HCEC 1CT (cell line): ENCODE measurements at places on chromosomes 11 and 22.
A peak's percentile ranks its signal among the peaks of the same experiment; 100 is the strongest.

GRCh38 chr22:43564859-43565258 lies 153.0 kb downstream of the MPPED1 start:
- no peak for DNase-seq

GRCh38 chr22:43587574-43587973 lies 175.8 kb downstream of the MPPED1 start:
- DNase-seq: no peak

DNA sequence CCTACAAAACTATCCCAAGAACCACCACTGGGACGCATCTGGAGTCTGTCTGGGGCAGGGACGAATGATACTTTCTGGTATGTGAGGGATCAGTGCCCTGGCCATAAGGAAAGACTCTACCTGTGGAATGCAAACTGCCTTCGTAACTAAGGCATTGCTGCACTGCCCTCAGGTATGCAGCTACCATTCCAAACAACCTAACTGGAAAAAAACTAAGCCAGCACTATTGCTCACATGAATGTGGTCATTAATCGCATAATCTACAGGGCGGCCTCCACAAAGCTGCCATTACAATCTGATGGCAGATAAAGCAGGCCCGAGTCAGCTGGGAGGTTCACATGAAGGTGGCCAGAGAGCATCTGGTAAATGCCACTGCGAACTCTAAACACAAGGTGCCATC lies 3.9 kb downstream of the PACSIN2 start:
- DNase-seq: no peak

- DNase-seq: peak; percentile 41
Measured at GRCh38 chr22:17501679-17502285, 61.5 kb upstream of the SLC25A18 start.

DNA sequence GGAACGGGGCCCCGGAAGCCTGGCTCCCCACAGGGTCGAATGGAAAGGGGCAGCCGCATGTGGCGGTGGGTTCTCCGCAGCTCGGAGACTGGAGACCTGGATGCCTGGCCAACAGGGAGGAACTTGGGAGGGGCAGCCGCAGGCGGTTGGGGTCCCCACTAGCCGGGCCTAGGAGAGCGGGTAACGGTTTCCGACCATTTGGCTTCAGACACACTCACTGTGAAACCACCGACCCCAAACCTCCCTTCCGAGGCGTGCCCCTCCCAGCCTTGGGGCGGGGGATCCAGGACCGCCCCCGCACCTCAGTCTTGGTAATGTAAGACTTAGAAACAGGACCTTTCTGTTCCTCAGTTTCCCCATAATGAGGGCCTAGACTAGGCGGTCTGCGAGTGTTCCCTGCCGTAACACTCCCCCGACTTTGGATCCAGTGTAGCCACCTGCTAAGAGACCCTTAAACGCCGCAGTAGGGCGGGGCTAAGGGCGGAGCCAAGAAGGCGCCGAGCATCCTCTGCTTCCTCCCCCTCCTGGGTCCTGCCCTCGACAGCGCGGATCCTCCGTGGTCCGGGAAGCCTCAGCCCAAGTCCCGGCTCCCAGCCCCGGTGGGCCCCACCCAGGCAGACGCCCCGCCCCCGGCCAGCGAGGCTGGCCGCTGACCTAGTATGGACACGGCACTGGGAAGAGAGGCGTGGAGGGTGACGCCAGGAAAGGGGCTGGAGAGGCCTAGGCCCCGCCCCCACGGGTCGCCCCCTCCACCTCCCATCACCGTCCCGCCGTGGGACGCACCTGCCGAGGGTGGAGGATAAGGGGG lies 1.8 kb upstream of the RASGRP2 start:
- DNase-seq: peak; percentile 33

GRCh38 chr11:63710476-63711217 lies 29.3 kb downstream of the RTN3 start:
- peak; percentile 61 for DNase-seq

- no peak for DNase-seq
Measured at GRCh38 chr22:49295851-49296560, 531.7 kb downstream of the BRD1 start.

DNA sequence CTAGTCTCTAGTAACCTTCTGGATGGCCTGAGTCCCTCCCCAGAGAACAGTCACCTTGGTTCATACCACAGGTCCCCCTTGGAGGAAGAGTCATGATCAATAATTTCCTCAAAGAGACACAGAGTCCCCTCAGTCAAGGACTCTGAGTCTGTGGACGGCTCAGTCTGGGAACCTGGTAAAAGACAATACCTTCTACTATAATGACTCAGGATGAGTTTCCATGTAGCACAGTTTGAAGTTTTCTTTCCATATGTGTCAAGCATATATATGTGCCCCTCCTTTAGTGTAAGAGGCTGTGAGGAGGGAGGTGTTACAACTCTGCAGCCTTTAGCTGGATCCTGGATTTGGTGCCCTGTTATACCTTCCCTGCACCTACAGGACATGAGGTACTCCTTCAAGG lies 54.4 kb upstream of the TSKU start:
- no peak for DNase-seq

DNA sequence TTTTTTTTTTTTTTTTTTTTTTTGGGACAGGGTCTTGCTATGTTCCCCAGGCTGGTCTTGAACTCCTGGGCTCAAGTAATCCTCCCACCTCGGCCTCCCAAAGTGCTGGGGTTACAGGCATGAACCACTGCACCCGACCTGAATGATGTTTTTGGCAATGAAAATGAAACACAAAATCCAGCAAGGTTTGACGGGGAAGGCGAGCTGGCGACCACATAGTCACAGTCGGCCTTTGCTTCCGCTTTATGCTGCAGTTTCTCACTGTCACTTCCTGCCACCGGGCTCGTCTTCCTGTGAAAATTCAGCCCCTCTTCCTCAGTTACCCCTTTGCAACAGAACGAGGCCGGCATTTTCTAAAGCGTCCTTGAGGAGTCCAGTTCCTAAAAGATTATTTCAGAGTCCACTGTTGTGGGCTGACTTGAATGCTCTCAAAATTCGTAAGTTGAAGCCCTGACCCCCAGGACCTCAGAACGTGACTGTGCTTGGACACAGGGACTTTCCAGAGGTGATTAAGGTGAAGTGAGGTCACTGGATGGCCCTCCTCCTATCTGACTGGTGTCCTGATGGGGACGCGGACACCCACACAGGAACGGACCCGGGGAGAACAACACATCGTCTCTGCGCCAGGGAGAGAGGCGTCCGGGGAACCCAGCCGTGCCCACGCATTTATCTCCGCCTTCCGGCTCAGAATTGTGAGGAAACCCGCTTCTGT lies 2.9 kb upstream of the BID start:
- DNase-seq: no peak
